Activated naive CD4-positive, alpha-beta T cell treated with anti-CD3 and anti-CD28 coated beads for 36 hours (primary cell): ENCODE measurements at places on chromosomes 12 and 14.

DNA sequence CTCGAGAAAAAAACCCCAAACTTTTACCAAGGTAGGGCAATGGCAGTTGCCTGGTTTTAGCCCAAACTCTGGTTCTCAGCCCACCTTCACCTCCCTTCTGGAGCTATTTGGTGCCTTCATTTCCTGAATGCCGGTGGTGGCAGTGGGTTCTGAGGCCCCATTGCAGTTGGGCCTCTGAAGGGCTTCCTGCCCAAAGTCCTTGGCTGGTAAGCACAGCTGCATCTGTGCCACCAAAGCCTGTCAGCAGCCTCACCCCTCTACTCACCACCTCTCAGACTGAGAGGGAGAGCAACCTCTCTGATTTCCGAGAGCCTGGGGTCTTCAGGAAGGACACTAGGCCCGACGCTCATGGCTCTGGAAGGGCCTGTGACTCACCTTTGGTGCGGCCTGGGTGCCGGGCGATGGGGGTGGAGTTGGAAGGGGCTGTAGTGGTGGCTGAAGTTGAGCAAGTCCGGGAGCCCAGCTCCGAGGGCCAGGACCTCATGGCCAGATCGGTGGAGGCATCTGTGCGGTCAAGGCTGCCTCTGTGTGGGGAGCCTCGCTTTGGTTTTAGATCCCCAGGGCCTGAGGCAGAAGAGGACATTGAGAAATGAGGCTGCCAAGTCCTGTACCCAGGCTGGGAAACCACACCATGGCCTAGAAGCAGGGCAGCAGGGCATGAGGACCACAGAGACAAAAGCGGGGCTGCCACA lies 38.6 kb upstream of the GPR68 start:
- no peak for DNase-seq

GRCh38 chr12:122244565-122245371 lies 18.9 kb upstream of the DIABLO start:
- DNase-seq, result no peak

GRCh38 chr12:129670256-129670920 lies 233.4 kb downstream of the TMEM132D start:
- no peak for DNase-seq

GRCh38 chr14:36647824-36648753 lies 13.6 kb upstream of the PAX9 start:
- DNase-seq, result no peak

DNA sequence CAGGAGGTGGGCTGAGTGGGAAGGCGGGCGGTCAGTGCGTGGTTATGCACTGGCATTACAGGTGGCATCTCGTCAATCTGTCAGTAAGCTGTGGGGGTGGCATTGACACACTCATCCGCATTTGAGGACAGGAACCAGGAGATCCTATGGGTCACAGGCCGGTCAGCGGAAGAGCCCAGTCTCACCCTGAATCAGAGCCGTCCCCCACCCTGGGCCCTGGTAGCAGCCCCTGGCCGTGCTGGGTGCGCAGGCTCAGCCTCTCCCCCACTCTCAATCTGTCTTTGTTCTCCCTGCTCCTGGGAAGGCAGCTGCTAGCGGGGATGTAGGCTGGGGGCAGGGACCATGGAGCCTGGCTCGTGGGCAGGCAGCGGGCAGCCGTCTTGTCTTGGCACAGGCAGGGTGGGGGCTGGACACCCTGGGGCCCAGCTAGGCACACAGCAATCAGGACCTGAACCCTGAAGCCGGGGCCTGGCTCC lies 5.1 kb downstream of the INF2 start:
- no peak for DNase-seq

DNA sequence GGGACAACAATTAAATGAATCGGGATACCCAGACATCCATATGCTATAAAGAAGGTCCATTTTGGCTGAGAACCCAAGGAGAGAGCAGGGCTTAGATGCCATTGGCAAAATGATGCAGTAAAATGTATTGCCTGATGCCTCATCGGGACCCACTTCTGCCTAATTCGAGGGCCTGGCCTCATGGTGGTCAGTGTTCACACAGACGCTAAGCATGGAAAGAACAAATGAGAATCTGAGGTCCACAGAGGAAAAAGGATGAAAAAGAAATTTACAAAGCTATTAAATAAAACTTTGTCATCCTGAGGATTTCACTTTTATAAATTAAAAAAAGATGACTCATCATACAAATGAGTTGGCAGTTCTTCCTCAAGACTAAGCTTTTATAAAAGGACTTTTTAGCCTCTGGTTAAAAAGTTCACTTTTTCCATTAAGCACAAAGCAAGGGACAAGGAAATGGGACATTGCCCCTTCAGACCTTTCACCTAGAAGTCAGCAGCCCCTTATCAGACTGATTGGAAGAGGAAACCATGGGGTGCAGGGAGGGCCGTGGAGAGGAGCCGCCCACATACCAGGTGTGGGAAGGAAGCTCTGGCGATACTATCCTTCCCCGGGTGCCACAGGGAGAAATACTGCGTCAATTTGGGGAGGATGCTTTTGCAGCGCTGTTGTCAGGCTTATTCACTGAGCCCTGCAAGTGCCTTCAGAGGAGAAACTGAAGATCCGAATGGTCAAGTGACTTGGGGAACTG lies 176.0 kb downstream of the EGLN3 start:
- DNase-seq, result no peak

GRCh38 chr14:45940318-45940717 lies 687.3 kb upstream of the MIS18BP1 start:
- no peak for DNase-seq

GRCh38 chr12:95323212-95323611 lies 105.6 kb downstream of the VEZT start:
- DNase-seq, result no peak

GRCh38 chr12:53450936-53451335 lies 966 bp upstream of the PCBP2 start:
- no peak for DNase-seq

GRCh38 chr12:124194893-124195566 lies 99.9 kb upstream of the RFLNA start:
- DNase-seq, result no peak
